ENCODE measurements at places on chromosomes 4 and X. TPM values are rescaled to one million over a fixed set of nuclear protein-coding genes. Genes with fewer than 3 reads are reported as not detected.

DNA sequence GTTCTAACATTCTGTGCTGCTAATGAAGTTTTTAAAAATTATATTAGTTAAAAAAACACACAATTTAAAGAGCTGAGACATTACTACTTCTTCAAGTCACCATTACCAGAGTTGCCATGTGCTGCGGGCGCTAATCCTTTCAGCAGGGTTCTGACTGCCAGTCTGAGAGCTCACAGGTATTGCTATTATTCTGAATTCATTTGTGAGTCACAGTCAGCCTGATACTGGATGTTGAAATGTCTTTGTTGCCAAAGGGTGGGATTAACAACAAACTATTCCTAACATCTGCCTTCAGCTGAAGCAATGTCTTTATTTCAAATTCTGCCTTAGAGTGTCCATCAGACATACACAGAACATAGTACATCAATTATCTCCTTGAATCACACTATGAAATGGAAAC is 197.1 kb upstream of the FGF13 start:
- no peak for DNase-seq

DNA sequence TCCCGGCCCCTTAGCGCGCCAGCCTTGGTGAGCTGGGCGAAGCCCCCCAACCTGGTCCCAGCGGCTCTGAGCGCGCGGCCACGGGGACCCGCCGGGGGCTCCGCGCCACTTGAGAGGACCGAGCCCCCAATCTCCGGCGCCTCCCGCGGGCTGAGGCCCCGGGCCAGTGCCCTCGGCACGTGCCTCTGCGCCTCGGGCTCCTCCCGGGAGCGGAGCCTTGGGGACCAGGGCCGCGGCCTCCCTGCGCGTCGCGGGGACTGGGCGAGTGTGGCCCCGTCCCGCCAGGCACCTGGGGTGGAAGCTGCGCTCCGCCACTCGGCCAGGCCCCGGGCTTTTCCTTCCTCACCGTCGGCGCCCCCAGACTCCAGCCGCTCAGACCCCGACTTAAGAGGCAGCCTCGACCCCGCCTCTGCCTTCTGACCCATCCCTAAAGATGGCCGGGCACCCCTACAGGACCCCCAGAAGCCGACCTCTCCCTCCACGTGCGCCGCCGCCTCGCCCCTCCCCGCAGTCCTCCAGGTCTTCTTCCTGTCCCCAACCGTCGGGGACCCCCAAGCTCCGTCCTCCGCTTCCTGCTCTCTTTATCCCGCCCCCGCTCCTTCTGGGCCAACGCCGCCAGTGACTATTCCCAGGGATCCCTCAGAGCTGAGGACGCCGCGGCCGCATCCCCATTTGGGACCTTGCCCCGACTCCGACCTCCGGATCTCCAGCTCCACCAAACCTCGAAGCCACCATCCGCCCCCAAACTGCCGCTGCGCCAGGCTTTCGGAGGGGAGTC is 752 bp downstream of the ERAS start:
- no peak for DNase-seq

DNA sequence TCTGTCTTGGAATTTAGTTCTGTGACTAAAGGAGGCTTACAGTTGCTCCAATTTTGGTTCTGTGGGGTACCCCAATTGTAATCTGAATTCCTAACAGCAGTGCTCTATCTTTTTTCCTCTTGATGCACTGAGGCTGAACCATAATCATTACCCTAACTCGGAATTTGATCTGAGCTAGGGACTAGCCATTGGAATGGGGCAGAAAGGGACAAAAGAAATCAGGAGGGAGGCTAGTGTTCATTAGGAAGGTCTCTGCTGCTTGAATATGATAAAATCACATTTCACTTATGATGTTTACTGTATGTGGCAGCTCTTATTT is 2.7 kb downstream of the KLF3 start:
- DNase-seq: no peak

The ATP6AP1 gene
- total RNA-seq: 34.7 TPM

GRCh38 chr4:105859233-105859632 is 36.0 kb upstream of the NPNT start:
- no peak for DNase-seq

DNA sequence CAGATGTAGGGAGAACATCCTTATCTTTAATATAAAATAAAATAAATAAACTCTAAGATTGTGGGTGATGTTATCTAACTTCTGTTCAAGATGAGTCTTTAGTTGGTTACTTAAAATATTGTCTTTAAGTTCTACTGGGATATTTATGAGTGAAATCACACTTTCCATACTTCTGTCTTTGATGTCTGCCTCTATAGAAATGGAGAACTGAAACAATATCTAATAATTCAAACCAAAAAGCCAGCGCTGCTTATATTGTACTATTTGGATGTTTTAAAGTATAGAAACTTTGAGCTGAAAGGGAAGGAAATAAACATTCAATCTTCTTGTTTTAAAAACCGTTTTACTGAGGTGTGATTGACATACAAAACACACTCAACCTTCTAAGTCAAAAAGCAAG is 44.8 kb upstream of the RPS6KA3 start:
- no peak for DNase-seq

DNA sequence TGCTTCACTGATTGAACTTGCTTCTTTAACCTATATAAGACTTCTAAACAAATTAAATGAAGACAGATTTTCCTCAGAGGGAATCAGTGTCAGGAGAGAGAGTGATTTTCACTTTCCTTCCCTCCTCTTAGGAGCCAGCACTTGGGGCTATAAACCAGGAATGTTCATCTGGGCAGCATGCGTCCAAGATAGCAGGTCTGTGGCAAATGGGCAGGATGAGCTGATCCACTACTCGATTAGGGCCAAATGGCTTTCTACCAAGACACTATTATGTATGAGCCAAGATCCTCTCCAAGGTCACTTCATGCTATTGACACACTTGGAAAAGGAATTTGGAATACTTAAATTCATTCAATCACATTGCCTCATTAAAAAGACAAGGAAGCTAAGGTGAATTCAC is 203.9 kb upstream of the GRID2 start:
- DNase-seq: no peak

DNA sequence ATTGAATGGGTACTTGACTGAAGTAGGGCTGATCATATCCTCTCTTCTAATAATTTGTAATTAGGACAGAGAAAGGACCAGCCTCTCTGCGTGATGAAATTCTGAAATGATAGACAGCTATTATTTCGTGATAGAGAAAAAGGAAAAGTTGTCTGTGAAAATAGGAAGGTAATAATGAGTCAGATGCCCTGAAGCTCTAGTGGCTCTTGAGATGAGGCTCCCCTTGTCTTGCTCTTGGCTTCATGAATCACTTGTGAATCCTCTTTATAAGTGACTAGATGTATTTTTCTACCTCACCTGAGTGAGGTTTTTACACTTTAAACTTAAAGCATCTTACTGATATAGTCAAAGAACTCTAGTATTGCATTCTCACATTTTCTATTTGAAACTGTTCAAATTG is 888.9 kb downstream of the PCDH18 start:
- DNase-seq: no peak

The TMEM150C gene
- total RNA-seq: 2.6 TPM

DNA sequence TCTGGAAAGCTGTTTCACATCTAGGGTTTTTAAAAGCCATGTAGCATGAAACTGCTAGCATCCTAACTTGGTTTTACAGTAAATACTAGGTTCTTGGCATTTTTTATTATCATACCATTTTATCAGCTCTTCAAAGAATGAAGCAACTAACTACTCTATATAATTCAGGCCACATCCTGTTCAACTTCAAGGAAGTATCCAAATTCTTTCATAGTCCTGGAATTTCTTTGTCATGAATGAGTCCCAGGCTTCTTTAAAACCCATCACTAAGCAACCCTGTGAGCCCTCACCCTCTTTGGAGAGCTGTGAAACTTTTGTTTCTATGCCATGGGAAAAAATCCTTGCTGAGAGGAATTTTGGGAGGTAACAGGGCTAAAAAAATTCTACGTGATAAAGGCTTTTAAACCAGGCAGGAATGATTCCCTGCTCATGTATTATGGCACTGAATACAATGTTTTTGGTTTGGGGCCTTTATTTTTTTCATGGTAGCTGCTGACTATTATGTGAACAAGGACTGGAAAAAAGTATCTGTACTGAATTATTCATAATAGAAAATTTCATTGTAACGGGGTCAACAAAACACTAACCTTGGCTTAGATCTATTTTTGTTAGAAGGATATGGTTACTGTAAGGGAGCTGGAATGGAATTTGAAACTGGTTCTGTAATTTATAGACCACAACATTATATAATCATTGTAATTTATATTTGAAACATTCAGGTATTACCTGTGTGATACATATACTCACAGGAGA is 164.9 kb downstream of the DCTD start:
- no peak for DNase-seq

GRCh38 chr4:28760003-28760402 is 1899.4 kb downstream of the STIM2 start:
- DNase-seq: no peak

The WNK3 gene
- total RNA-seq: 0.15 TPM

- no peak for DNase-seq
These were observed 153.8 kb upstream of the SLC4A4 start for GRCh38 chr4:71185037-71185436.

DNA sequence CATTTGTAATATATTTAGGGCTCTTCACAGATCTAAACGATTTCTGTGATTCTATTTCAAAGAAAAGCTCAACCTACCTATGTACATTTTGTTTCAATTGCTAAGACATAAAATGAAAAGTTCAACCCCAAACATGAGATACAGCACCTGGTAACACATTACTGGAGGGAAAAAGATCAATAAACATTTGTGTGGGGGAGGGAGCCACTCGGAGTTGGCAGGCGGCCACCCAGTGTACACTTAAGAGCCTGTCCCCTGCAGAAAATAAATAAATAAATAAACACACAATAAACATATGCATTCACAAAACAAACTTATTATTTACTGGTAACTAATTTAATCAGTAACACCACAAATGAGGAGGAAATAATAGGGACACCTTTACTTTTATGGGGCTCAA is 19.3 kb downstream of the PRSS48 start:
- DNase-seq: no peak

The ZDHHC15 gene
- total RNA-seq: 0.19 TPM

The SEC31A gene
- 117 TPM for total RNA-seq

DNA sequence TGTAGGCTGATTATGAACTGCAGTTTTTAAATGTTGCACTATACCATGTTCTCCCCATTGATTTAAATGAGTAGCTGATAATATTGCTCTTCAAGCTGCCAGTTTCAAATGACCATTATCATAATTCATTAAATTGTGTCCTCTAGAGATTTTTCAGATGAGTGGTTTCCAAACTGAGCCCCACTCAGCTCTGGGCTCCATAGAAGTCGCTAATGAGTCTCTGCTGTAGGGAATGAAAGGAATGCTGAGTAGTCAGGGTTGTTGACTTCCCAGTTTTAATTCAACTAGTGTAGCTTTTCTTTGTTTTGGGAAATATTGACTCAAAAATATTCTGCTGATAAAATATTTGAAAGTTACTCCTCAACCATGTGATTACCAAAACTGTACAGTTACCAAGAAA is 1081.1 kb downstream of the ARAP2 start:
- no peak for DNase-seq

The ZNF157 gene
- total RNA-seq: not detected

GRCh38 chrX:57368158-57368557 is 81.7 kb downstream of the FAAH2 start:
- DNase-seq: no peak

DNA sequence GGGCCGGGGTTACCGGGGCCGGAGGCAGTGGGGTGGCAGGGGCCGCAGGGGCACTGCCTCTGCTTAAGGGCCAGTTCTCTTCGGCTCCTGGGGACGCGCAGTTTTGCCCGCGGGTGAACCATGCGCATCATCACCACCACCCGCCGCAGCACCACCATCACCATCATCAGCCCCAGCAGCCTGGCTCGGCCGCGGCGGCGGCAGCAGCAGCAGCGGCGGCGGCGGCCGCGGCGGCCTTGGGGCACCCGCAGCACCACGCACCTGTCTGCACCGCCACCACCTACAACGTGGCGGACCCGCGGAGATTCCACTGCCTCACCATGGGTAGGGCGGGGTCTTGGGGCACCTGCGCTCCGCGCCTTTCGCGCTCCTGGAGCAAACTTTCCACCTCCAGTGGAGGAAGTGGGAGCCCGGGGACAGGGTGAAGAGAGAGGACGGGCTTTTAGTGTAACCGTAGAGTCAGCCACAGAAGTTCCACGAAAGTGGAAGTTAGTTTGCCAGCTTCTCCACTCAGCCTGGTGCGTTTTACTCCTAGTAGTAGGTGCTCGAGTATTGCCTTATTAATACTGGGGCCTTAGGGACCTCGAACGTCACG is 729 bp downstream of the GSX2 start:
- peak; percentile 53 for DNase-seq

- no peak for DNase-seq
These were observed 1137.6 kb downstream of the C4orf33 start for GRCh38 chr4:130233377-130234047.

- no peak for DNase-seq
These were observed at the start of gene FGFBP1 for GRCh38 chr4:15938640-15939039. TSS of gene FGFBP1 (minus strand) at chr4:15938740. CDS start at chr4:15936632, 2,108 bp downstream.

DNA sequence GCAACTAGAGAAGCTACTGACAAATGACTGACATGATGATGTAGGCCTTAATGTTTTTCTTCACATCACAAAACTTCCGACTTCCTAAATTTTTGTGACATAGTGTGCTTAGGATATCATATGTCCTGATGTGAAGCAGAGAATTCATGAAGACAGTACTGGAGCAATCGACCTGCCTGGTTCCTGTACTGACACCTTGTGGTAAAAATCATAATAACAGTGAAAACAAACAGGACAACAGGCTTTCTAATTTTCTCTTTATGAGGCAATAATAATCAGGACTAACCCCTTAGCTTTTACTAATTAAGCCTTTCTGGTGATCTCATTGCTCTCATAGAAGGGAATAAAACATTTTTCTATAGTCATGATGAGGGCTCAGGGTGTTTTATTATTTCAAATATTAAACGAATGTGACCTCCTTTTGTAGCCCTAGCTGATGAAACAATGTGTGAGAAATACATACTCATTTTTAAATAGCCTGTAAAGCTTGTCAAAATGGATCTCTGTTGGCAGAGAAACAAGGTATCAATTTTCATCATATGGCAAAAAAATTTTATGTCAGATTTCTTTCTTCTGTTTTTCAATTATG is 158.4 kb downstream of the TENT5D start:
- DNase-seq: no peak

GRCh38 chrX:155995321-155995875 is 2.1 kb upstream of the IL9R start:
- no peak for DNase-seq

The ART3 gene
- 133 TPM for total RNA-seq

- DNase-seq: no peak
These were observed 385.4 kb upstream of the MAD2L1 start for GRCh38 chr4:120452001-120452400.

DNA sequence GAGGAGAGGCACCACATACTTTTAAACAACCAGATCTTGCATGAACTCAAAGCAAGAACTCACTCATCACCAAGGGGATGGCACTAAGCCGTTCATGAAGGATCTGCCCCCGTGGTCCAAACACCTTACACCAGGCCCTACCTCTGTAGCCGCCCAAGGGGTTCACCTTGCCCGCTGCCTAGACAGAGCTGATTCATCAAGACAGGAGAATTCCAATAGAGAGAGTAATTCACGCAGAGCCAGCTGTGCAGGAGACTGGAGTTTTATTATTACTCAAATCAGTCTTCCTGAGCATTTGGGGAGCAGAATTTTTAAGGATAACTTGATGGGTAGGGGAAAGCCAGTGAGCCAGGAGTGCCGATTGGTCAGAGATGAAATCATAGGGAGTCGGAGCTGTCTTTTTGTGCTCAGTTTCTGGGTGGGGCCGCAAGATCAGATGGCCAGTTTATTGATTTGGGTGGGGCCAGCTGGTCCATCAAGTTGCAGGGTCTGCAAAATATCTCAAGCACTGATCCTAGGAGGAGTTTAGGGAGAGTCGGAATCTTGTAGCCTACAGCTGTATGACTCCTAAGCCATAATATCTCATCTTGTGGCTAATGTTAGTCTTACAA is 364.7 kb downstream of the PCDH7 start:
- DNase-seq: no peak

GRCh38 chr4:38610966-38611431 is 53.0 kb upstream of the KLF3 start:
- no peak for DNase-seq

The ANKRD37 gene
- 20.0 TPM for total RNA-seq

All from psoas muscle (tissue), 8 donors.